NCI-H1105 treated with DMSO at 0.1 percent for 48 hours (cell line): ENCODE measurements at places on chromosomes 1 and 21.

DNA sequence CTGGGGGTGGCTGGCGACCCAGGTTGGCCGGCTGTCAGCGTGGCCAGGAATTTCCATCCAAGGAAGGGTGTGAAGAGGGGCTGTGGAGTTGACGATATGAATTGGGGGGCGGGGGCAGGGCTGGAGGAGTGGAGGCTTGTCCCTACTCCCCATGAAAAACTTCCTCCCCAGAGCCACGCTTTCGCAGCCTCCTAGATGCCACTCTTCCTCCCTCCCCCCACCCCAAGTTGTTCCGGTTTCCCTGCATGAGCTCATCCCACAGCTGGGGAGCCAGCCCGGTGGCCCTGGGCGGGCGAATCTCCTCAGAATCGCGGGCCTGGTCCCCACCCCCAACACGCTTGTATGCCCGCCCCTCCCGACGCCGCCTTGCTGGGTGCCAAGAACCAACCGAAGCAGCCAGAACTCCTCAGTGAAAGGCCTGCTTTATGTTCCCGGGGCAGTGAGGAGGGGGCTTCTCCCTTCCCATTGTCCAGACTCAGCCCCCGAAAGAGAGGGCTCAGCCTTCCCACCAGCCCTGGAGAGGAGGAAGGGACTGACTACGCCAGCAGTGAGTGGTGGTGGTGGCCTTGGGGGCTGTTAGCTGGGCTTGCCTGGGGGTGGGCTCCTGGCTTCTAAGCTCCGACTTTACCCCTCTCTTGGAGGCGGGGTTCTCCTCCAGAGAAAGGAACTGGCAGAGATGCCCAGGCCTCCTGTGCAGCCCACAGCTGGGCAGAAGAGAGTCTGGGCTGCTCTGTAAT lies 1.8 kb upstream of the CSMD2 start:
- no peak for DNase-seq

- DNase-seq: no peak
Observed at GRCh38 chr1:58942759-58943191, 158.9 kb upstream of the JUN start.

- peak; percentile 54 for DNase-seq
Observed at GRCh38 chr1:213666113-213666512, 321.7 kb upstream of the PROX1 start.

DNA sequence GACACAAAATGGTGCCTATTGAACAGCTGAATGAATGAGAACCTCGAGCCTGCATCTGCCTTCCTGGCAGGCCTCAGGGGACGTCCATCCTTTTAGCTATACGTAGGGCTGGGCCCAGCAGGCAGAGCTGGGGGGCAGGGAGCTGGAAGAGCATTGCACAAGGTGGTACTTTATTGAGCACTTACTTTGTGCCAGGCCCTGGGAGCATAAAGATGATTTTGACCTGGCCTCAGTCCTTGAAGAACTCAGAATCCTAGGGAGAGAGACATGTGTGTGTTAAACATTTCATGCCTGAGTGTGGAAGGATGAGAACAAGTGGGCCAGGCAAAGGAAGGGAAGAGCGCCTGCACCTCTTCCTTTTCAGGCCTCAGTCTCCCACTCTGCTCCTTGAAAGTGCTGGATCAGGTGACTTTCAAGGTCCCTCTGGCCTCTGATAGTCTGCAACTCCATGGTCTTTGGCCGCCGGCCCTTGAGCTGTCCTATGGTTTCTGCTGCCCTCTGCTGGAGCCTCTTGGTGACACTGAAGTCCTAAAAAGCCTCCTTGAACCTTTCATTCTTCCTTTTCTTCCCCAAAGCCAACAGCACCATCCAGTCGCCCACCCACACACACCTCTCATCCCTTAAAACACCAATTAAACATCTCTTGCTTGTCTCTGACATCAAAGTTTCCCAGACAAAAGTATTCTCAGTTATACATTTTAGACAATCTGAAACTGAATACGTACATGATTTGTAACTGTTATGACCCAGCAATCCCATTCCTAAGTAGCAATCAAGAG lies 3.5 kb upstream of the PEAR1 start:
- DNase-seq: peak; percentile 78

DNA sequence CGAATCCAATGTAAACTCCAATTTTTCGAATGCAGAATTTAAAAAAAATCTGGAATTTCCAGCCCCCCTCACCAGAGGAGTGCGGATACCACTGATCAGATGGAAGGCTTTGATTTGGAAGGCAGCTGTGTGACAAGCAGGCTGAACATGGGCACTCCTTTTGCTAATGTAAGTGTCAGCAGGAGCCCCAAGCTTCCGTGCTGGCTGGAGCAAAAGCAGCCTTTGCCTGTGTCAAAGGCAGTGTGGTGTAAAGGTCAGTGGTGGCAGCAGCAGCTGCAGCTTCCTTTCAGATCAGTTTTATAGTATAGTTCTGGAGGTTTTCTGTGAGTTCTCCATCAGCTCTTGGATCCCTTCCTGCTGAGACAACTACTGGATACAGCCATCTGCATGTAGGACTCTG lies 259.9 kb downstream of the CTH start:
- DNase-seq: no peak

GRCh38 chr1:238324211-238324864 lies 433.6 kb upstream of the ZP4 start:
- no peak for DNase-seq

GRCh38 chr1:43975249-43975961 lies 645 bp downstream of the ATP6V0B start:
- no peak for DNase-seq

DNA sequence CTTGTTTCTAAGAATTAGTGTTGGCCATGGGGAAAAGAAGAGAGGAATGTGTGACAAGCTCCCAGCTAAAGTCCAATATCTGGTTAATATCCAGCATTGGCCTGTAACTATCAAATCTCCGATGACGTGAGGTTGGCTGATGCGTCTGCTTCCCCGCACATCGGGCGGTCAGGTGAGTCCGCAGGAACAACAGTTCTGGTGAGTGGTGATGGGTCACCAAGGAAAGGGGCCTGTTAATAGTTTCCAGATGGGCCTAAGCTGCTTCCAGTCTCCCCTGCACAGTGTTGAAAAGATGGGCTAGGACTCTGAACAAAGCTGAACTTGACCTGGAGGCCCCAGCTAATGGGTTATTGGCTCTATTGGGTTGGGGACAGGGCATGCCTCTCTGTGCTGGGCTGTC lies 193.1 kb upstream of the EDN2 start:
- DNase-seq: no peak

DNA sequence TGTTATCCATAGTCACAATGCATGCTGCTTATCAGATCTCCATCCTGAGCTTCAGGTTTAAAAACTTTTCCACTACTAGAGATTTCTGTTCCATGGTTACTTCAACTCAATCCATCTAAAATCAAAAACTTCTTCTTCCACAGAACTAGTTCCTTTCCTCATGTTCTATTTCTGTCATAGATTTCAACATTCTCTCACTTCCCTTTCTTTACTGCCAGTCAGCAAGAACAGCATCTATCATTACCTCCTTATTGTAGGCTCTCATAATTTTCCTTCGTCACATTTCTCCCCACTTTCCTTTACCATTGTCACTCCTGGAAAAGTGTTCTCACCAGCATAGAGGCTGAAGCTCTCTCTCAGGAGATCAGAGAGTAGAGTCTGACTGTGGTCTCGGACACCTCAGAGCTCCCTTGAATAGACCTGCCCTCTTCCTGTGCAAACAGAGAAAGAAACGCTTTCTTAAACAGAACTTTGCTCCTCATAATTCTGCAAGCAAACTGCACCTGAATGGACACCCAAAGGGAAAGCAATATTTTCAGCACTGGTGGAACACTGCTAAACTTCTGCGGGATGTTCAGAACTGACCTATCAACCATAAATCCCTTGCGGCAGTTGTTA lies 48.7 kb upstream of the KIRREL1 start:
- DNase-seq: no peak
